ENCODE measurements at places on chromosomes 3 and 15.

DNA sequence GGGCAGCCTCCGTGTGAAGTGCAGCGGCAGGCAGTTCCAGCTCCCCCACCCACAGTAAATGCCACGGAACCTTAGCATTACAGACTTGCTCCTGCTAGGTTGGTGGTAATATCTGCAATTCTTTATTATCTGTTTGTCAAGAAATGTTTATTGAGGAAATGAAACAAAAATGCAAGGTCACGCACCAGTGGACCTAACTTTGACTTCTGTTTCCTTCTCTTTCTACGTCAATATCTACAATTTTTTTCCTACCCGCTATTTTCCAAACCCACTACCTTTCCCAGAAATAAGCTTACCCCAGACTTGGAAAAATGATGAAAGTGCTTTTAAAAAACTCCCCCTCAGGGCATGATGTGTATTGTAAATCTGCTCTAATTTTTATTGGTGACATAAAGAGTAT lies 18.9 kb downstream of the ILDR1 start:
- no peak for DNase-seq

DNA sequence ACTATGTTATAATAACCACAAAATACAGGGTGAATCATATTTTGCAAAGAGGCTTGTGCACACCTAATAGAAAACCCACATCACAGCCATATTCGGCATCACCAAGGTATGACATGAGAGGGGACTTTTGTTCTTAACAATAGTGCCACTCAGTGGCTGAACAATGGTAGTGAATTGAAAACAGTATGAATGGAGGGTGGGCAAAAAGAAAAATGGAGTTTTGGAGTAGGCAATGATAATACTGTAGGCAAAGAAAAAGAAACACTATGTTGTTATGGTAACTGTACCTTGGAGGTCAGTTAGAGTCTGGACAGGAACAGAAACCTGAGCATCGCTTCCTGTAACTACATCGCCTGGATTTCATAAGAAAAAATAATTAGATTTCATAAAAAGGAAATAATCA lies 348.6 kb downstream of the PLCL2 start:
- DNase-seq, result no peak

DNA sequence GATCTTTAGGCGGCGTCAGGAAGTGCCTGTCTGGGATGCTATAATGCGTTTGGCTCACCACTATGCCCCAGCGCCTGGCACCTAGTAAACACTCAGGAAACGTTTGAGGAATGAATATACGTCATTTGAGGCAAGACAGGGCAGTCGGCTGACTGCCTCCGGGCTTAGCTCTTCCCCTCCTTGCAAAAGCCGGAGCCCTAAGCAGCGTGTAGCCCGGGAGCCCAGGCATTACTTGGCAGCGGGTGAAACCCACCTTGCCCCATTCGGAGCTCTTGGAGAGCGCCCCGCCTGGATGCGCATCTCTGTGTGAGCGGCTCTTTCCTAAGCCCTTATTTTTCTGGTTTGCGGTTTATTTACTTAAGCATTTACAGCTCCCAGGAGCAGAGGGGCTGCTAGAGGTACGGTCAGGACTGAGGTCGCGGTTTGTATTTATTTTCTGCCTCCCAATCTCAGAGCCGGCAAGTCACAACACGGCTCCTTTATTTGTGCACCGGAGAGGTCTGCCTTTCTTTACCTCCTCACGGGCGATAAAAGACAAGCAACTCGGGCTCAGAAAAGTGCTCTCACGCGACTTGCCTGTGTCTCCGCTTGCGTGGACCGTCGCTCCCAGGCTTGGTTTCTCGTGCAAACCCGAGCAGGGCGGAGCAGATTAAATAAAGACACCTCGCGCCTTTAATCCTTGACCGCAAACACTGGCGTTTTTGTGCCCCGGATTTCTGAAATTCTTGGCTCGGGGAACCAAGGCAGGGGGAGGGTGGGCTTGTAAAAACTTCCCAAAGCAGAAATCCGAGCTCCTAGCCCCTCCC lies 737 bp upstream of the ITPR1 start:
- DNase-seq, result no peak

DNA sequence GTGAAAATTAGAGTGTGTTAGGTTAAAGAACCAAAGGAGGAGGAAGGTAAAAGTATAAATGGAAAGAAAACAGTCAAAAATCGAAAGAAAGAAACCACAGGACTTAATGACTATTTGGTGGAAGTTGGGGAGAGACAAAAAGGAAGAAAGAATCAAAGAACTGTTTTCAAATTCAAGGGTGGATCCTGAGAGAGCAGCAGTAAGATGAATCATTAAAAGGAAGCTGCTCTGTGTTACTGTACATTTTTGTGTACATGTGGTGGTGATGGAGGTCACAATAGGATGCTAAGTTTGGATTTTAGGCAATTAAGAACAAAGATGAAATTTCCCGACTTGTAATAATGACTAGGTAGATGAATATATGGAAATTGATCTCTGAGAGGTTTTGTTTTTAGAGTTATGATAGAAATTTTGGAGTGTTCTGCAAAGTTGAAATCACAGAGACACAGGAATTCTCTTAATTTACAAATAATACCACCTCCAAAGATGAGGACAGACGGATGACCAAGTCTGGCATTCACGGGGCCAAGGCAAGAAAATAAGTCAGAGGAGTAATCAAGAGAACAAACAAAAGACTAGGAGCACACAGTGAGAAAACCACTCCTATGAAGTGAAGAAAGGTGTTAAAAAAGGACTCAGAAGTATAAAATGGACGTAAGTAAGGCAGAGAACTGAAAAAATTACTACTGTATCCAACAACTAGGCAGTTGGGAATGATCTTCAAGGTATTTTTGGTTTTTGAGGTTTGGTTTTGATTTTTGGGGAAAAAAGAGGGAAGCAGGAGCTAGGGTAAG lies 7.1 kb downstream of the DHX36 start:
- no peak for DNase-seq

GRCh38 chr3:32994045-32994444 lies 42.6 kb downstream of the CCR4 start:
- DNase-seq, result no peak

- no peak for DNase-seq
Observed at GRCh38 chr3:43478118-43478785, 143.6 kb downstream of the ANO10 start.

- DNase-seq, result no peak
Observed at GRCh38 chr3:79253704-79254103, 514.1 kb downstream of the ROBO1 start.

GRCh38 chr15:35991386-35991785 lies 445.4 kb upstream of the DPH6 start:
- DNase-seq, result no peak

- DNase-seq, result no peak
Observed at GRCh38 chr3:194571491-194572142, 61.6 kb downstream of the TMEM44 start.

DNA sequence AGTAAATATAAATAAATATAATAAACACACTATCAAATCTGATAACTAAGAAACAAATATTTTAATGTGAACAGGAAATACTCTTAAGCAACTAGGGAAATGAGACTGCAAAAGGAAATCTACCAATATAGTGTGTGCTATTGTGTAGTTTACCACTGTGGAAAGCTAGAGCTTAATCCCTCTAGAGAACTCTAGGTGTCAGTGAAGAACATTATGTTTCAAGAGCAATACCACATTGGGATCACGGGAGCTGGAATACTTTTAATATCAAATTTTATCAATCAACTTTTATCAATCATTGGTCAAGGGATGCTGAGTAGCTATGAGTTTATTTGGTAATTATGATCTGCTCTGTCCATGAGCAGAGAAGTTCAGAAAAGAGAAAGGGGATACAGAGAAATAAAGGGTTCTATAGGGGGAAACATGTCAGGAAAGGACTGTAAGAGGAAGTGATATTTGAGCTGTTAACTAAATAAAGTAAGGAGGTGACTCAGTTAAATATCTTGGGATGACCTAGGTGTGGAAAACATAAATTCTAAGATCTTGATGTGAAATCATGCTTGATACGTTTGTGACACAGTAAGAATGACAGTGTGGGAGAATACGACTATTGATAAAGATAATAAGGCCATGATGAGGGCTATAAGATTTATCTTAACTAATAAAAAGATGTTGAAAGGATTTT lies 762.2 kb upstream of the ALCAM start:
- no peak for DNase-seq

GRCh38 chr15:93997071-93997658 lies 234.2 kb upstream of the MCTP2 start:
- no peak for DNase-seq

DNA sequence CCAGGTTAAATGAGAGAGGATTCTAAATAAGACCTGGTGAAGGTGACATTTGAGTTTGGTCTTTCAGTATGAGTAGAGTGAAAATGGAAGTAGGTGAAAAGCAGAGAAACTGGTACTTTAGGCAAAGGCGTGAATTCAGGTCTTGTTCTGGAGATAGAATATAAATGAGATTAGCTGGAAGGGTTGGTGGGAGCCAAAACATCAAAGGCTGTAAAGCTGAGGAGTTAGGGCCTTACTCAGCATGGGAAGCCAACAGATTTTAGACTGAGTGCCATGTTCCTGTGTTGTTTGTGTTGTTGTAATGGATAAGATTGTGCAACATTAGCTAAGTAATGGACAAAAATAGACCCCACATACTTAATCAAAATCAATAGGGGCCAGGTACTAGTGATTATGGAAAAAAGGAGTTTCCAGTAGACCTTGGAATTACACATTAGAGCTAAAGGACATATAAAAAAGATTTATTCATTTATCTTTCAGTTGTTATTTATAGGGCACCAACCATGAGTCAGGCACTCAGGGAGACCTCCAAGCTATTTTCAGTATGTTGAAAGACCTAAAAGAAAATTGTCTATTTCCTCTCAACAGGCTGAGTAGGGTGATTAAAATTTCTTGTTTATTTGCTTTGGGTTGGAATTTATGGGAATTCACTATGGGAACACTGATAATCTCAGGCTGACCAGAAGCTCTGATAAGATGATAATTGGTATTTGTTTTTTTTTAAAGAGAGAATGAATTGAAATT lies 20.8 kb downstream of the ARL14 start:
- DNase-seq, result no peak

DNA sequence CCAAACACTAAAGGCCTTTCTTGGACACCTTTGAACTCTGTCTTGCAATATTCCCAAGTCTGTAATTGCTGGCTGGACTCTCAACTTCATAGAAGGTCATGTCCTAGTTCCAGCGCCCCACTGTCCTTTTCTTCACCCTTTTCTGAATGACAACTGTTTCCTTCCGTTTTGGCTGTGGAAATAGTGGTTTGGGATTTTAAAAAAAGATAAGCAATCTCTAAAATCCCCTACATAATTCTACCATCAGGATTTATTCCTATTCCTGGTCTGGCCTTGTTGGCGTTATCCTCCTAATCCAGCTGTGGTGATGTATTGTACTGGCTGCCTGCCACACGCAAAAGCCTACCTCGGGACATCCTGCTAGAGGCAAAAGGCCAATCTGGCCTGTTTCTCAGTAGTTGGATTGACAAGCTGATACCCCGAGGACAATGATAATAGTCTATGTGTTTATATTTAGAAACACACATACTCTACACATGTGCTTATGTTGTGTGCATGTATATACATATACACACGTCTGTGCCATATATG lies 440.3 kb upstream of the DPH6 start:
- no peak for DNase-seq

DNA sequence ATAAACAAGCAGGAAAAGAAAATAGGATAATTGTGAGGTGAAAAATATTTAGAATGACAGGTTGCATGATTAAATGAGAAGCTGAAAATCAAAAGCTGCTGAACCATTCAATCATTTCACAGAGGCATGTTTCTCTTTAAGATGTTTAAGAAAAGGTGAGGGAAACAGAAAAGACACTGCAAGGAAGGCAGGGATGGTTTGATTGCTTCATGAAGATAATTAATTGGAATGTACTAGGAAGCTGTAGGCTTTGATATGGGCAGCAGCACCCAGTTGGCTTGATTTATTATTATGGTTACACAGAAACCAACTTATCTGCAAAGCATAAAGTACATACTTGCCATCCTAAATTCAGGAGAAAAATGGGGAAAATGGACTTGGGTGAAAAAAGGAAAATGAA lies 234.6 kb downstream of the SUCLG2 start:
- no peak for DNase-seq

All from 8988T (cell line).